ENCODE measurements at places on chromosomes 1 and 21. TPM values are rescaled to one million over a fixed set of nuclear protein-coding genes. Genes with fewer than 3 reads are reported as not detected.

The C1orf226 gene
- total RNA-seq = 8.0 TPM

The LIN28A gene
- not detected for total RNA-seq

The PCP4L1 gene
- total RNA-seq = 1.2 TPM

The ELOVL1 gene
- total RNA-seq = 48.6 TPM

The TCP10L gene
- total RNA-seq = 2.7 TPM

The OR2L2 gene
- not detected for total RNA-seq

The ZNF593OS gene
- total RNA-seq = not detected

- no peaks in the 10 kb centered on the region for H3K4me1 ChIP-seq
- peak; percentile 64 for DNase-seq
- H3K27ac ChIP-seq = no peak overlapping the region
- H3K27me3 ChIP-seq = no peaks in the 10 kb centered on the region
- H3K36me3 ChIP-seq = peaks cover 33% of the 10 kb centered on the region
Observed at GRCh38 chr1:227729881-227730629, 5.0 kb downstream of the JMJD4 start.

GRCh38 chr1:159663552-159663951 lies 50.8 kb downstream of the CRP start:
- H3K27me3 ChIP-seq = no peaks in the 10 kb centered on the region
- H3K27ac ChIP-seq = no peak overlapping the region
- no peaks in the 10 kb centered on the region for H3K36me3 ChIP-seq
- DNase-seq = no peak
- H3K4me3 ChIP-seq = no peak overlapping the region

DNA sequence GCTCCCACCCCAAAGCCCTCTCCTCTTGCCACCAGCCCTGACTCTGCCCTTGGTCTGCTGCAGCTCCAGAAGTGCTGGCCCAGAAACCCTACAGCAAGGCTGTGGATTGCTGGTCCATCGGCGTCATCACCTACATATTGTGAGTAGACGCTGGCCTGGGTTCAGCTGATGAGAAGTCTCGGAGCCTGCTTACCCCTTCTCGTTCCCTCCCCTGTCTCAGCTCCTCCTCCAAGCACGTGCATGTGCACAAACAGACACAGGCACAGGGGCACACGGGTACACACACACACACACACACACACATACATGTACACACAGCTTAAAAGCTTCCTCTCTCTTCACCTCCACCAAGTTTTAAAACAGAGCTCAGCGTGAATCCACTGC lies 24.3 kb downstream of the CAMK1G start:
- H3K36me3 ChIP-seq = no peaks in the 10 kb centered on the region
- H3K27ac ChIP-seq = no peak overlapping the region
- H3K27me3 ChIP-seq = no peaks in the 10 kb centered on the region
- H3K4me3 ChIP-seq = no peak overlapping the region
- no peaks in the 10 kb centered on the region for H3K4me1 ChIP-seq
- no peak for DNase-seq

GRCh38 chr1:174209347-174210187 lies 50.2 kb downstream of the RABGAP1L start:
- H3K27me3 ChIP-seq = no peaks in the 10 kb centered on the region
- no peaks in the 10 kb centered on the region for H3K4me1 ChIP-seq
- no peak overlapping the region for H3K4me3 ChIP-seq
- H3K36me3 ChIP-seq = no peaks in the 10 kb centered on the region
- no peak for DNase-seq

GRCh38 chr21:17731554-17731953 lies 87.6 kb downstream of the C21orf91 start:
- H3K27me3 ChIP-seq = no peaks in the 10 kb centered on the region
- H3K27ac ChIP-seq = no peak overlapping the region
- no peak overlapping the region for H3K4me3 ChIP-seq
- H3K36me3 ChIP-seq = no peaks in the 10 kb centered on the region

DNA sequence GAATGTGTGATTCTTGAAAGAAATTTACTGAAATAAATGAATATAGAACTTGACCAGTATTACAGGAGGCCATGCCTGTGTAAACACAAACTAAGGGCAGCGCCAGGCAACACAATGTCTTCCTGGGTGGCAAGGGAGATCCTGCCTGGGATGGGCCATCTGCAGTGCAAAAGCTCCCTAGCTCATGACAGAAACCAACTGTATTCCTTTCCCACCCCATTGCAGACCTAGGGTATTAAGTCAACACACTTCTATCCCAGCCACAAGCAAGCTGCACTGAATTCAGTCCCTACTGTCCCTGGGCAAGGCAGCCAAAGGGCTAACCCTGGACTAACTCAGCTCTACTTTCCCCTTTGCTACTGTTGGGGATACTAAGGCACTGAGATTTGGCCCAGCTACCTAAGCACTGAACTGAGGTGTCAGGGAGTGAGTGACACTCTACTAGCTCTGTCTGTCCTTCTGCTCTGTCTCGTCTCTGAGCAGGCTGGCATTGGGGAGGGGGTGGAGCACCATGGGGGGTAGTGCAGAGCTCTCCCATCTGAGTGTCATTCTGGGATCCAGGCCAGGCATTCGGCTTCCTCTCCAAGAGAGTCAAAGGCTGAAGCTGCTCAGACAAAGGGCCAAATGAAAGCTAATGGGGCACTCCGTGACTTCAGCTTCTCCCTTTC lies 2.5 kb downstream of the INKA2 start:
- H3K27me3 ChIP-seq = no peaks in the 10 kb centered on the region
- H3K36me3 ChIP-seq = no peaks in the 10 kb centered on the region
- H3K4me1 ChIP-seq = peaks cover 85% of the 10 kb centered on the region
- peak overlapping the region; percentile 77 for H3K27ac ChIP-seq

DNA sequence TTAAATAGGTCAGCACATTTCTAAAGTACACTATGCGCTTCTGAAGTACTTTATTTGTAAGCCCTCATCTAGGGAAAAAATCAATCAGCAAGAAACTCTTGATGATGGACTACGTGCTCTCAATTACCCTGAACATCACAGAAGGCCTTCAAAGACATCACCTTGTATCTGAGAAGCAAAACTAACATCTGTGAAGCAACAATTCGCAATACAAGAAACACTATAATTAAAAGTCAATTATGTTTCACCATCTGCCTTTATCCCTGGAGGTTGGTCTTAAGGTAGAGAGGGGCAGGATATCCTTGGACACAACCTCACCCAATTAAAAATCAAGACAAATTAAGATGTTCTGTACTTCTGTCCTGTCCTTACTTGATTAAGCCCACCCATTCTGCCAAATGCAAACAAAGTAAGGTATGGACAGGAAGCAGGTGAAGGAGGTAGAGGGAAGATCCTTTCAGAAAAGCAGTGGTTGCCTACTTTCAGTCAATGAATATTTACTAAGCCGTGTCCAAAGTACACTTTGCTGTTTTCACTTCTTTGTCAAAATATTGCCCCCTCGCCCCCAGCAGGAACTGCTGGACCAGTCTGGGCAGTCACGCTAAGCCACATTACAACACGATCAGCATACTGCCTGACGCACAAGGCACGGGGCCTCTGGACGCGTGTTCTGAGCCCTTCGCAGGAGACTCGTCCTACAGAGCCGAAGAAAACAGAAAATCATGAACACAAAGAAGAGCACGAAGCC lies 887 bp downstream of the SLC19A2 start:
- H3K27me3 ChIP-seq = no peaks in the 10 kb centered on the region
- H3K4me3 ChIP-seq = peak overlapping the region; percentile 92
- H3K36me3 ChIP-seq = no peaks in the 10 kb centered on the region
- peak overlapping the region; percentile 100 for H3K27ac ChIP-seq
- peaks cover 10% of the 10 kb centered on the region for H3K4me1 ChIP-seq

DNA sequence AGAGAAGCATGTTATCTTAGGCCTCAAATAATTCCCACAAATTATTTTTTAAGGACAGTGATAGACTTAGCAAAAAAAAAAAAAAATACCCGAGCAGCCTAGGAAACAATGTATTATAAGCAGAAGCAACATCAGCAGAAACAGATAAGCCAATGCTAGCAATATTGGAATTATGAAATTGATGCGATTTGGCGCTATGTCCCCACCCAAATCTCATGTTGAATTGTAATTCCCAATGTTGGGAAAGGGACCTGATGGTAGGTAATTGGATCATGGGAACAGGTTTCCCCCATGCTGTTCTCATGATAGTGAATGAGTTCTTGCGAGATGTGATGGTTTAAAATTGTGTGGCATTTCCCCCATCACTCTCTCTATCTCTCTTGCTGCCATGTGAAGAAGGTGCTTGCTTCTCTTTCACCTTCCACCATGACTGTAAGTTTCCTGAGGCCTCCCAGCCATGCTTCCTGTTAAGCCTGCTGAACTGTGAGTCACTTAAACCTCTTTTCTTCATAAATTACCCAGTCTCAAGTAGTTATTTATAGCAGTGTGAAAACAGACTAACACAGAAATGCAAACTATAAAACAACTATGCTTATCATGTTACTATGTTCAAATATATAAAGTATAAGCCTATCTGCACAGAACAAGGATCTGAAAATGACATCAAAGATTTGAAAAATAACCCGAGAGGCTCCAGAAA lies 75.6 kb upstream of the HIVEP3 start:
- no peak for DNase-seq
- no peak overlapping the region for H3K4me3 ChIP-seq
- no peaks in the 10 kb centered on the region for H3K27me3 ChIP-seq
- no peaks in the 10 kb centered on the region for H3K4me1 ChIP-seq
- H3K36me3 ChIP-seq = no peaks in the 10 kb centered on the region
- H3K27ac ChIP-seq = no peak overlapping the region

DNA sequence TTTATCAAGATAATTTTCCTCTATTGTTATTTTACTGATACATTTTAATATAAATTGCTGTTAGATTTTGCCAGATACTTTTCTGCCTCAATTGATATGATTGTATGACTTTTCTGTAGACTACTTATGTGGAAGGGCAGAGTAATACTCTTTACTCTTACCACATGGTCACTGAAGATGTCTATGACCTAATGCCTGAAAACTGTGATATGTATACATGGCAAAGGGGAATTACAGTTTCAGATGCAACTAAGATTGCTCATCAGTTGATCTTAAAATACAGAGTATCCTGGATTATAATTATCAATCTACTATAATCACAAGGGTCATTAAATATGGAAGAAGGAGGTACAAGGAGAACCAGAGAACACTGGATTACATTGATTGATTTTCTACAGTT lies 1528.0 kb downstream of the BRINP3 start:
- H3K27me3 ChIP-seq = no peaks in the 10 kb centered on the region
- no peaks in the 10 kb centered on the region for H3K36me3 ChIP-seq
- no peak overlapping the region for H3K27ac ChIP-seq
- H3K4me1 ChIP-seq = no peaks in the 10 kb centered on the region
- H3K4me3 ChIP-seq = no peak overlapping the region

DNA sequence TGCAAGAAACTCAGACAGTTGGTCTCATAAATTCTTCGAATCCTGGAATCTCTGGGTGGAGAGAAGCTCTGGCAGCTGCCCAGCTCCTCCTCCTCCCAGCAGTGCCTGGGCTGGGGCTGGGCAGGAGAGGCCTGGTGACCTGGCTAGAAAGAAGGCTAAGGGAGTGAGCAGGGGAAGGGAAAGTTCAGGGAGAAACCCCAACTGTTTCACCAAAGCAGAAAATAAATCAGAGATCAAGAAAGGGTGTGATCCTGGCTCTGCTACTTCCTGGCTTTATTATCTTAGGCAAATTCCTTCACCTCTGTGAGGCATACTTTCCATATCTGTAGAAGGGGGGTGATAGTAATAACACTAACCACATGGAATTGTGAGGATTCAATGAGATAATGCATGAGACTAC lies 8.8 kb upstream of the COL16A1 start:
- no peak overlapping the region for H3K4me3 ChIP-seq
- H3K27ac ChIP-seq = no peak overlapping the region
- H3K4me1 ChIP-seq = peaks cover 53% of the 10 kb centered on the region

DNA sequence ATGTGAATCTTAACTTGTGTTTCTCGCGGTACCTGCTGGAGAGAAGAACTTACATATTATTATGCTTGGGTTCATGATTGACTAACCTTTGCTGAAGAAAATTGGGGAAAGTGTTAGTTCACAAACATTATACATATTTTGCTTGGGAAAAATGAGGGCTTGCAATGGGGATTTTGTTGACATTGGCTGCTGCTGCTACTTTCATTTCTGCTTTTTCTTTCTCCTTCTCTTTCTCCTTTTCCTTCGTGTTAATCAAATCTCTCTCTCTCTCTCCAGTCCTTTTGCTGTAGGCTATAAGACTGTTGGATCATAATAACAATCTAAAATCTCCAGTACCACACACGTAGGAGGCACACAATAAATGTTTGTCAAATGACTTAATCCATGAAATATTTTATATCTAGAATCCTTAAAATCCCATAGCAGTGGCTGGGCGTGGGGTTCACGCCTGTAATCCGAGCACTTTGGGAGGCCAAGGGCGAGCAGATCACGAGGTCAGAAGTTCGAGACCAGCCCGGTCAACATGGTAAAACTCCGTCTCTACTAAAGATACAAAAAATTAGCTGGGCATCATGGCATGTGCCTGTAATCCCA lies 23.0 kb downstream of the IRF2BP2 start:
- no peak for DNase-seq
- H3K27ac ChIP-seq = peak overlapping the region; percentile 90
- H3K4me3 ChIP-seq = no peak overlapping the region
- H3K4me1 ChIP-seq = peaks cover 47% of the 10 kb centered on the region
- H3K36me3 ChIP-seq = no peaks in the 10 kb centered on the region

- H3K36me3 ChIP-seq = no peaks in the 10 kb centered on the region
- H3K27me3 ChIP-seq = peaks cover 11% of the 10 kb centered on the region
- H3K27ac ChIP-seq = no peak overlapping the region
- H3K4me1 ChIP-seq = no peaks in the 10 kb centered on the region
Observed at GRCh38 chr1:225890346-225891228, 1.6 kb upstream of the LEFTY1 start.

GRCh38 chr21:43207043-43207315 lies 38.2 kb downstream of the CRYAA start:
- DNase-seq = no peak
- no peak overlapping the region for H3K4me3 ChIP-seq
- H3K36me3 ChIP-seq = no peaks in the 10 kb centered on the region
- no peak overlapping the region for H3K27ac ChIP-seq
- H3K4me1 ChIP-seq = peaks cover 9% of the 10 kb centered on the region

- H3K27me3 ChIP-seq = no peaks in the 10 kb centered on the region
- no peaks in the 10 kb centered on the region for H3K36me3 ChIP-seq
- H3K4me1 ChIP-seq = peaks cover 6% of the 10 kb centered on the region
- H3K27ac ChIP-seq = no peak overlapping the region
- DNase-seq = no peak
Observed at GRCh38 chr1:222781251-222781650, 33.6 kb upstream of the DISP1 start.

GRCh38 chr1:185860311-185860710 lies 126.1 kb downstream of the HMCN1 start:
- DNase-seq = no peak
- H3K27ac ChIP-seq = no peak overlapping the region
- H3K27me3 ChIP-seq = no peaks in the 10 kb centered on the region
- no peaks in the 10 kb centered on the region for H3K4me1 ChIP-seq
- no peak overlapping the region for H3K4me3 ChIP-seq

DNA sequence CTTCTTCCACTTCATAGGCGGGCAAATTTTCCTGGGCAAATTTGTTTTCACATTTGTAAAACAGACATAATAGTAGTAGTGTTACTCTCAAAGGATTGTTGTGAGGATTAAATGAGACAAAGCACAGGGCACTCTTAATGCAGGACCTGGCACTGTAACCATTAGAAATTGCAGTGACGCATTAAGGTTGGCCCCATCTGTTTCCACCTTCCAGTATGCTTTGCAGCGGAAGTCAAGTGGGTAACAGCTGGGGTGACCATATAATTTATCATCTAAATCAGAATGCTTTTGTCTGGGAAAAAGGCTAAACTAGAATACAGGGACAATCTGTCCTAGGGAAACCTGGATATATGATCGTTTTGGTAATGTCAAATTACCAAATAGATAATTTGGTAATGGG lies 132.5 kb upstream of the CACHD1 start:
- H3K27me3 ChIP-seq = no peaks in the 10 kb centered on the region
- DNase-seq = no peak
- no peak overlapping the region for H3K27ac ChIP-seq
- no peaks in the 10 kb centered on the region for H3K36me3 ChIP-seq
